HT1080 (cell line): ENCODE measurements at places on chromosomes 11 and 22. TPM values are rescaled to one million over a fixed set of nuclear protein-coding genes. Genes with fewer than 3 reads are reported as not detected.
A peak's percentile ranks its signal among the peaks of the same experiment; 100 is the strongest.

DNA sequence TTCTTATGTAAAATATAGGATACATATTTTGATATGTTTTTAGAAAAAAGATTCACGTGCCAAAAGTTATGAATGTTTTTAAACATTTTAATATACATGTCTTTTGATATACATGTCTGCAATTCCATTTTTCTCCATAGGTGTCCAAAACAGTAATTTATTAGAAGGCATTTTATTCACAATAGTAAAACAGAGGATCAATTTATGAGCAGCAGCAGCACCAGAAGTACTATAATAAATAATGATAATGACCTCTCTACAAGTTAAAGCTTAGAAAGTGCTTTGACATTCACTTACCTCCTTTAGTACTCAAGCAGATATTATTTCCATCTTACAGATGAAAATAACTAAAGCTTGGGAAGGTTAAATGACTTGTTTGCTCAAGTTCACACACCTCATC is 96.7 kb upstream of the DBX1 start:
- no peak for DNase-seq

DNA sequence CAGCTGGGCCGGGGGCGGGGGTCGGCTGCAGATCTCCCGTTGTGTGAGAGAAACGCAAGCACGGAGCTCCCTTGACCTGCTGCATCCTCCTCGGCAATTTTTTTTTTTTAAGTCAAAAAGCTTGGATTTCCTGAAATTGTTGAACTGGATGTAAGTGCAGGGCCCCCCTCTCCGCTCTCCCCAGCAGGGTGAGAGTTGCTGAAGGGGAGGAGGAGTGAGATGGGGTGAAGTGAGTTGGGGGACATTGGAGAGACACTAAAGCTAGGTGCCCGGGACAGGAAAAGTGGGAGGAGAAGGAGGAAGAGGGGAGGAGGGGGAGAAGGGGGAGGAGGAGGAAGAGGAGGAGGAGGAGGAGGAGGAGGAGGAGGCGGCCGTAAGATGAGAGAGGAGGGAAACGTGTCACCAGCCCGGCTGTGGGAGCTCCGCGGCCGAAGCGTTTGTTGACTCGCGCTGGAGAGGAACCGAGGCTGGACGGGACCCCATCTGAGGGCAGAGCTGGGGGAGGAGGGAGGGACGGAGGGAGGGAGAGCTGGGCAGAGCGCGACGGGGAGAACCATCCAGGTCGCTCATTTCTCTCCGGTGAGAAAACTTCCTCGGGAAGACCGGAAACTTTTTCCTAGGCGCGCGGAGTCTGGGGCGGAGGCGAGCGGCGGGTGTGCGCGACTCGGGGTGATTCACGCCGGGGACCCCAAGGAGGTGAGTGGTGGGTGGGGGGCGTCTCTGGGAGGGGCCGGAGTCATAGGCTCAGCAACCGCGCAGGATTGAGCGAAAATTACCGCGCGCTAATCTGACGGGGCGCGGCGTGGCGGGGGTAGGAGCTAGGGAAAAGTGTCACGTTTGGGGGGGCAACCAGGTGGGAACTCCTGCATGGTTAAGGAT is 80.2 kb downstream of the PRR5L start:
- peak; percentile 66 for DNase-seq

Gene MUC6
- total RNA-seq = not detected in 2 replicates

Gene OR5AL1
- total RNA-seq = not detected in 2 replicates

Gene KRTAP5-1
- total RNA-seq = not detected in 2 replicates
